Epithelial cell of prostate (primary cell): ENCODE measurements at places on chromosomes 1 and 21.

GRCh38 chr21:24693779-24694178 is 913.5 kb downstream of the MRPL39 start:
- DNase-seq: no peak

GRCh38 chr1:183780159-183780558 is 24.8 kb upstream of the RGL1 start:
- DNase-seq: no peak

DNA sequence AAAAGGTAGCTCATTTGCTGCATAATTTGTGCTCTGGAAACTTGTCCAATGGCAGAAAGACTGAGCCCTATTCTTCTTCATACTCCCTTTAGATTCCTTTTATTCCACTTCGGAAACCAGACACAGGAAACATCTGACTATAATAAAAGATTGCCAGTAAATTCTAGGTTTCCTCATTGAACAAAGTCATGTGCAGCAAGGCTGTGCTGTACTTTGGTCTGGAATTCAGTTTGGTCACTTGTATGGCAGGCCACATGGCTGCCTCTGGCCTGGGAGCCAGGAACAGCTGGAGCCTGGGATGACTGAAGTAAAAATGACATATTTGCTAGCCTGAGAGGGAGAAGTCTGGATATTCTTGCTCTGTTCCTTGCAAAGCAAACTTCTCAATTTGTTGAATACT is 79.6 kb downstream of the ST3GAL3 start:
- no peak for DNase-seq

DNA sequence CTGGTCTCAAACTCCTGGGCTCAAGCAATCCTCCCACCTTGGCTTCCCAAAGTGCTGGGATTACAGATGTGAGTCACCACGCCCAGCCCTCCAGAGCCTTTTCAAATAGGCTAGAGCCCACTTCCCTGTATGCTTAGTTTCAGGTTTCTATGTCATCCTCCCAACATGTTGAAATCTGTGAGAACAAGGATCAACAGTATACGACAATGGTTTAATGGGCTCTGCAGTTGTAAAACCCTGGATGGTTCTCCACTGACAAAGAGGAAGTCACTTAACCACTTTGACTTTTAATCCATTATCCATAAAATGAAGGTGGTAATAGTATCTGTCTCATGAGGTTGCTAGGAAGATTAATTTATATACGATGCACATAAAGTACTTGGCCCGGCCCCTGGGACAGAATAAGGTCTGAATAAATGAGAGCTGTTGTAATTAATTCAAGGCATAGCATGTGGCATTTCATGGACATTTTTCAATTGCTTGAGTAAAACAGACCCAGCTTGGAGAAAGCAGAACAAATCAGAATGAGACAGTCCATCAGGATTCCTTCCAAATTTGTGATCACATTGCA is 113.9 kb upstream of the ZNF648 start:
- peak; percentile 94 for DNase-seq

DNA sequence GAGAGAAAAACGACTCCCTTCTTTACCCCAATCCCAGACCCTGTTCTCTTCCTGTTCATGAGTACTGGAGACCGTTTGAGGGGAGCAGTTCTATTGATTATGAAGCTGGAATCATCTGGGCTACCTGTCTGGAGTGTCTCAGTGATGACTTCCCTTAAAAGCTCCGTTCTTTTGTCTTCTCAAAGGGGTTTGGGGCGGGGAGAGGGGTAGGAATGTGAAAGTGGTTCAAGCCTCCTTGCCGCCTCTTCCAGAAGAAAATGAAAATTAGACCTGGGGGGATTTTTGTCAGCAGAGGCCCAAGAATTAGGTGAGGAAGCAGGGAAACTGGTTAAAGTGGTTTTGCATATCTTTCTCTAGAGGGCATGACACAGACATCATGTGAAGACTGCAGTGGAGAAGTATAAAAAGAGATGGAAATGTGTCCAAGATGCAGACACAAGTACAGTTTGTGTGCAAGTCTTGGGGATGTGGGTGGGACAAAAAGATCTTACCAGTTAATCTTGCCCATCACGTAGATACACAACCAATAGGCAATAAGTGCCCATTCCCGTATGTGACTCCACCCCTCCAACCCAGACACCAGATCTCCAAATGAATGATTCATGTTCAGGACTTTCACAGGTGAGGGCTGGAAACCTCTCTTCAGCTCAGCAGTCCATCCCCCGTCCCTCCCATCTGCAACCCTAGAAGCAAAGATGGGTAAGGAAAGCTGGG is 470 bp upstream of the MTMR11 start:
- DNase-seq: peak; percentile 77

DNA sequence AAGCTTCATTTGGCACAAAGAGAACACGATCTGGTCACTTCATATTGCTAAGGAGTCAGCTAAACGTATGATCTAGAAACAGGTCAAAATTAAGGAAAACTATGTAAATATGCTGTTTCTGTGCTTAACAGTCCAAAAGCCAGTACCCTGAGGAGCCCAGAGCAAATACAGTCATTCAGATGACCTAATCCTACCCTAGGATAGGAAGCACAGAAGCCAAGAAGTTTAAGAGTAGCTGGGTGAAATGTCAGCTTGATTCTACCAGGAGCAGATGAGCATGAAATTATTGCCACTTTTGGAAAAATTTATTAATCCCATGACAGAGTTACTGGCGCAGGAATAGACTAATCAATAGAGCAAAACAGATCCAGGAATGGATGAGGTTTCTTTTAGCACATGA is 18.3 kb downstream of the SORT1 start:
- DNase-seq: no peak

GRCh38 chr1:2638466-2639115 is 5.8 kb upstream of the MMEL1 start:
- no peak for DNase-seq

- DNase-seq: no peak
Observed at GRCh38 chr1:182249201-182249676, 142.4 kb downstream of the GLUL start.

- DNase-seq: no peak
Observed at GRCh38 chr1:117541003-117541402, 64.8 kb upstream of the TENT5C start.

DNA sequence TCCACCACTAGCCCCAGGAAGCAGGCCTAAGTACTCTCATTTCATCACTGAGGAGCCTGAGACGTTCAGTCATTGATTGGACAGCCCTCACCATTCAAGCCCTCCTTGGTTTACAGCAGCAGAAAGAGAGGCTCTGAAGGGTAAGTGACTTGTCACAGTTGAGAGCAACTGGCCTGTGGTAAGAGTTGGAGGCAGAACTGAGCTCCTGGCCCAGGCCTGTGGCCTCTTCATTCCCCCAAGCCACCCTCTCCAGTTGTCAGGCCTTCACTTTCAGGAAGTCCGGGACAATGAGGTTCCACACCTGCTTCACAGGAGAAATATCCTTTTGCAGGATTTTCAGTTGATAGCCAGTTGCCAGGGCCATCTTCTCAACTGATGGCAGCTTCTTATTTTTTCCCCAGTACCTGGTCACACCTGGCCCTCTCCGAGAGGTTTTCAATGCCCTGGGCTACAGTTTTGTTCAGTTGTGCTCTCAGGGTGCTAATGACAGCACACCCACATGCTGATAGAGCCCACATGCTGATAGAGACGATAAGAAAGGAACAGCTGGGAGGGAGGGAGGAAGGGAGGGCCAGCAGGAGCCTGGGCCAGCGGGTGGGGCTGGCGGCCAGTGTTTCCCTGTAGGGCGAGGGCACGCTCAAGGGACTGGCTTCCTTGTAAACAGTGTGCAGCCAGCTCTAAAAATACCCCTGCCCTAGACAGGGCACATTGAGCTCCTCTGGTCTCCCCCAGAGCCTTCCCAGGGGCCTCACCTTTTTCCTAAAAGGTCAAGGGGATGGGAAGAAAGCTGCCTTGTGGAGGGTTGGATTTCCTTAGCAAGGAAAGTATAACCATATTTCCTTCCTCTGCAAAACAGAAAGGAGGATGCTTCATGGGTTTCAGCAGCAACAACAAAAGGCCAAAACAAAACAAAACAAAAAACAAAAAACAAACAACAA is 112.7 kb upstream of the JUN start:
- no peak for DNase-seq

DNA sequence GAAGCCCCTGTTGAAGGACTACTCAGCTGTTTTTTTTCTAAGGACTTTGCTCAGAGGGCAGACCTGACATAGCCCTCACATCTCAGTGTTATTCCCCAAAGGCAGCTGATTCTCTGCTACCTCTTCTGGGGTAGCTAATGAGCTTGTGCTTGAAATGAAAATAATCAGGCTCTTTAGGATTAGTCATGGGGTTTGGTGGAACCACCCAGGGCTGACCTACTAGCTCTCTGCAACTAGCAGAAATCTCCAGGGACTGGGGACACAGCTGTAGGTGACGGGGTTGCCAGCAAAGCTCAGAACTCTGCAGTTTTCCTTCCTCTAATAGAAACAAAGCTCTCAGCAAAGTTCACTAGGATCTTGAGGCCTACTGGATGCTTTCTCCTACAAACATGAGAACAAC is 106.4 kb upstream of the BCL9 start:
- no peak for DNase-seq

DNA sequence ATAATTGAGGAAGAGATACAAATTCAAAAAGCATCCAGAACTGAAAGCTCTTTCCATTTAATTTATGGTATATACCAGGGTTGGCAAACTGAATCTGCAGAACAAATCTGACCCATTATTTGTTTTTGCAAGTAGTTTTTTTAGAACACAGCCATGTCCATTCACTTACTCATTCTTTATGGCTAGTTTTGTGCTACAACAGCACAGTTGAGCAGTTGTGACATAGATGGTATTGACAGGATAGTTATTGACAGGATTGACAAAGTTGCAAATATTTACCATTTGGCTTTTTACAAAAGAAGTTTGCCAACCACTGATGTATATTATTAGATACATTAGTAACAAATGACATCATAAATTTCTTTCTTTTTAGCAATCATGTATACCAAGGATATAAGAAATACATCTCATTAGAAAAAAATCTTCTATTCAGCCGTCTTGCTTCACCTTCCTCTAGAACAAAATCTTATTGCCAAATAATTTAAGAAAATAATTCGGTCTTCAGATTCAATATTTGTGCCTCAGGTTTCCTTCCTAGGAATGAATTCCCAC is 9.4 kb downstream of the ADAMTS1 start:
- DNase-seq: no peak

DNA sequence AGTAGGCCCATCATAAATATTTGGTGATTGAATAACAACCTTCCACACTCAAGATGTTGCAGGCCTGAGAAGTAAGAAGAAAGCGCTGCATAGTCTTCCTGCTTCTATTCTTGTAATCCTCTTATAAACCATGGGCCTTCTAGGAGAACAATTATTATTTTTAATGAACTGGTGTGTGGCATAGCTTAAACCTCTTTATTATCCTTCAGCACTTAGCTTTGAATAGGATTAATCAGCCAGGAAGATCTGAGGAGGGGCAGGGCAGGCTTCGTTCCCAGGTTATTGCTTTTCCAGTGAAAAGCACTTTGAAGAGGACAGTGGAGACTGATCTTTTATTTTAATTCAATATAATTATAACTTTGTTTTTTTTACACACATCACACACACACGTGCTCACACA is 42.3 kb downstream of the KIF26B start:
- no peak for DNase-seq

GRCh38 chr1:85224734-85225623 is 24.2 kb upstream of the SYDE2 start:
- DNase-seq: peak; percentile 33

DNA sequence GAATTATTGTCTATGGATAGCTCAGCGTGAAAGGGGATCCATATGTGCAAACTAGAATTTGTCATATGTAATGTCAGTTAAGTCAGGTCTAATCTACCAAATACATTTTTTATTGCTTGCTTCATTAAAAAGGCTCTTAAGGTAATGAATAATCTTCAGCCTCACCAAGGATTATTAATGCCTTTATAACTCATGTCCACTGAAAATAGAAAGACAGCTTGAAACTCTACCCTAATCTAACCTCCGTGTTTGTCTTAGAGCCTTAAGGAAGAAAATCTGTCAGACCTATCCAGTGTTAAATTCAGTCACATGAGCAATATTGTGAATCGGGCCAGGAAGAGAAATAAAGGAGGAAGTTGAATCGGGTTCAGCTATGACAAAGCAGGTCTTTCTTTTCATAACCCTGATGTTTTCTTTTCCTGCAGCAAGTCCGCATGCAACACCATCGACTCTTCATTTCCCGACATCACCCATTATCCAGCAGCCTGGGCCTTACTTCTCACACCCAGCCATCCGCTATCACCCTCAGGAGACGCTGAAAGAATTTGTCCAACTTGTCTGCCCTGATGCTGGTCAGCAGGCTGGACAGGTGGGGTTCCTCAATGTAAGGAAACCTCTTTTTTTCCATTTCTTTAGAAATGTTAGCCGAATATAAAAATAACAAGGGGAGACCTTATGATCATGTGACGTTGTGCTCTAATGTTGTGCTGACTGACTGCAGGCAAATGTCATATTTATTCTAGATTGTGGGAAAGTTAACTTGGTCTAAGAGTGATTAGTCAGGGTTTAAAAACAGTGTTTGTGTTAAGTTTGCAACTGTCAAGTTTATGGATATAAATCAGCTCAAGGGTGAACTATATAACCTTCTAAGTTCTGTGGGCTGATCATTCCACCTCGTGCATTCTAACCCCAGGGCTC is 321.0 kb downstream of the TM2D1 start:
- no peak for DNase-seq

DNA sequence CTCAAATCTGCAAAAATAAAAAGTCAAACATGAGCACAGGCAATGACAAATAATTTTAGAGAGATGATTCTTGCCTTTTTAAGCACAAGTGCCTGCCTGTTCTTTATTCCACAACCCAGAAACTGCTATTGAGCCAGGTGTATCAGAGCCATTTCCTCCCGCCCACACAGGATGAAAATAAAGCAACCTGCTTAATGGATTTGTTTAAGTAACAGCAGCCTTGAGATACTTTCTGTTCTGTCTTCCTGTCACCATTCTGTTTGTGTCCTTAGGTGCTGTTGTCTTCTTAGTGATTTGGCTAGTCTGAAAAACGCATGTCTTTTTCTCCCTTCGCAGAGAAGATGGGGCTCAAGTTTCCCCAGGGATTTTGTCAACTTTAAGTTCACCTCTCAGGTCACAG is 11.4 kb downstream of the RPE65 start:
- DNase-seq: no peak

- DNase-seq: no peak
Observed at GRCh38 chr1:245671966-245672767, 517.4 kb downstream of the KIF26B start.

DNA sequence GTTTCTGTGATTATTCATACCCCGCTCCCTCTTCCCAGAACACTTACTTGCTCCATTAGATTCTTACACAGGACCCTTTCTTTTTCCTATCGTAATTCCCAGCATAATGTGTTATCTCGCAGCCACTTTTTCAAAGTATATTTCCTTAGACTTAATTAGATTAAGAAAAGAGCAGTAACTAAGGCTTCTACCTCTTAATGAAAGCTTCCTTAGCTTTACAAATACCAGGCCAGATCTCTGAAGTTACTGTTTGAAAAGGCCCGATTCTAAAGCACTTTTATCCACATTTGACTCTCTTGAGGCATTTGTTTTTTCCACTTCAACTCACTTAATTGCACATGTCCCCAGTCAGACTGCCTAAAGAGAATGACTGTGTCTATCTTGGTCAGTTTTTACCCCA is 1264.3 kb upstream of the ADGRL2 start:
- no peak for DNase-seq

- no peak for DNase-seq
Observed at GRCh38 chr1:66242646-66243547, 291.1 kb upstream of the SGIP1 start.

GRCh38 chr1:225449774-225450173 is 21.9 kb upstream of the LBR start:
- no peak for DNase-seq

- DNase-seq: no peak
Observed at GRCh38 chr1:202588503-202589189, 121.6 kb downstream of the SYT2 start.
